Body of pancreas (tissue), 4 donors: ENCODE measurements at places on chromosomes 1 and 21. TPM values are rescaled to one million over a fixed set of nuclear protein-coding genes. Genes with fewer than 3 reads are reported as not detected.

DEPDC1 gene
- not detected for total RNA-seq

CHRM3 gene
- 57.4 TPM for total RNA-seq

SLC30A1 gene
- 11.5 TPM for total RNA-seq

HPDL gene
- total RNA-seq = 0.26 TPM

CYYR1 gene
- total RNA-seq = 4.3 TPM

DDAH1 gene
- total RNA-seq = 31.4 TPM

ASPM gene
- 0.66 TPM for total RNA-seq

PBX1 gene
- 111 TPM for total RNA-seq

MPL gene
- not detected for total RNA-seq

KRTAP19-7 gene
- not detected for total RNA-seq

RGS8 gene
- total RNA-seq = not detected
